ENCODE measurements at places on chromosomes 6 and 20. TPM values are rescaled to one million over a fixed set of nuclear protein-coding genes. Genes with fewer than 3 reads are reported as not detected.

SLC2A10 gene
- total RNA-seq: 12.6 TPM

CEP57L1 gene
- 23.0 TPM for total RNA-seq

RHAG gene
- not detected for total RNA-seq

FAXC gene
- total RNA-seq: 0.56 TPM

EGFL8 gene
- total RNA-seq: 2.5 TPM

BPIFB4 gene
- not detected for total RNA-seq

OR12D3 gene
- total RNA-seq: not detected

TCF21 gene
- not detected for total RNA-seq

TCP11 gene
- not detected for total RNA-seq

DEFB110 gene
- not detected for total RNA-seq

SEC23B gene
- 47.5 TPM for total RNA-seq

SYNDIG1 gene
- total RNA-seq: not detected

SOX18 gene
- total RNA-seq: 16.0 TPM

TBXT gene
- not detected for total RNA-seq

CRNKL1 gene
- 27.2 TPM for total RNA-seq

TFAP2A gene
- 0.09 TPM for total RNA-seq

HDGFL1 gene
- total RNA-seq: not detected

ELOVL5 gene
- 81.4 TPM for total RNA-seq

FAM217A gene
- not detected for total RNA-seq

EMILIN3 gene
- not detected for total RNA-seq

ENPP1 gene
- 0.47 TPM for total RNA-seq
